ENCODE measurements at places on chromosomes 13 and 19. TPM values are rescaled to one million over a fixed set of nuclear protein-coding genes. Genes with fewer than 3 reads are reported as not detected.
A peak's percentile ranks its signal among the peaks of the same experiment; 100 is the strongest.

- no peak overlapping the region for H3K4me3 ChIP-seq
- no peak for DNase-seq
- H3K27me3 ChIP-seq: no peaks in the 10 kb centered on the region
- no peaks in the 10 kb centered on the region for H3K4me1 ChIP-seq
- H3K36me3 ChIP-seq: no peaks in the 10 kb centered on the region
These were observed 1567.4 kb downstream of the EFNB2 start for GRCh38 chr13:104967836-104968630.

GRCh38 chr19:37329686-37330085, 41.2 kb upstream of the ZNF527 start:
- H3K4me3 ChIP-seq: no peak overlapping the region
- no peak overlapping the region for H3K27ac ChIP-seq
- no peaks in the 10 kb centered on the region for H3K27me3 ChIP-seq
- no peak for DNase-seq

DNA sequence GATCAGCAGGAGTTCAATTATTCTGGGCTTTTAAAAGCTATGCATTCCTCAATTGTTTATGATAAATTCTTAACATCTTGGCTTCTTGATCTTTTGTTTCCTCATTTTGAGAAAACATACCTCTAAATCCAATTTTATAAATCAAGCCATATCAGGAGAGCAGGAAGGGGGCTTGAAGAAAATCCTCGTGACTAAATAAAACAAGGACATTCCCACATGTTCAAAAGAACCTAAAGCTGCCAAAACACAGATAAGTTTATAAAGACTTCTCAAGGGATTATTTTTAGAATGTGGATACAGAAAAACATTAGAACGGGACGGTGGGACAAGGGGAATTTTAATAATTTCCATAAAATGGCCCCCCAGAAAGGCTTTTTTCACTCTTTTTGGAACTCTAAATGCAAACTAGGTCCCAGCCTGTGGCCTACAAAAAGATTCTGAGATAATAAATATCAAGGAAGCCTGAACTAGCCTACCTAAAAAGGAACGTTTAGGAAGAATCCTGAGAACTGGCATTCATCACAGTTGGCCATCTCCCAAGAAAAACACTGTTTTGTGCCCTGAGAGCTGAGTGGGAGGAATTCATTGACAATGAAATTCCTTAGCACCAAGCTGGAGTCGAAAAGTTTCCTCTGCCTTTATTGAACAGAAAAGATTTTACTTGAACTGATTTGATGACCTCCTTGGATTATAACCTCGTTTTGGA, 30.1 kb downstream of the ZAR1L start:
- no peaks in the 10 kb centered on the region for H3K4me1 ChIP-seq
- no peak overlapping the region for H3K4me3 ChIP-seq
- H3K36me3 ChIP-seq: no peaks in the 10 kb centered on the region
- peak; percentile 58 for DNase-seq
- H3K27me3 ChIP-seq: no peaks in the 10 kb centered on the region
- H3K27ac ChIP-seq: peak overlapping the region; percentile 73

Gene BRME1
- total RNA-seq: not detected

GRCh38 chr13:22047082-22047784, 376.4 kb downstream of the FGF9 start:
- no peaks in the 10 kb centered on the region for H3K36me3 ChIP-seq
- DNase-seq: no peak
- no peaks in the 10 kb centered on the region for H3K4me1 ChIP-seq
- H3K27me3 ChIP-seq: no peaks in the 10 kb centered on the region
- H3K4me3 ChIP-seq: no peak overlapping the region

DNA sequence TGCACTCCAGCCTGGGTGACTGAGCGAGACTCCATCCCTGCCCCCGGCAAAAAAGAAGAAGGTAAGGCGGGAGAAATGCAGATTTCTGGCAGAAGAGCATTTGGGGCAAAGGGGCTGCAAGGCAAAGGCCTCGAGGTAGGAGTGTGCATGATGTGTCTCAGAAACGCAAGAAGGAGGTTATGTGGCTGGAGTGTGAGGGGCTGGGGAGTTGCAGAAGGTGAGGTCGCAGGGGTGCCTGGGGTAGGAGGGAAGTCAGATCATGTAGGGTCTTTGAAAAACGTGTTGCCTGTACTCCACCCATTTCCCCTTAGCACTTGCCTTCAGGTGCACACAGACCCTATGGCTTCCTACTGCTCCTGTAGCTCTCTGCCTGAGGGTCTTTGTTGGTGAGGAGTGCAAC, 29.9 kb downstream of the KCTD15 start:
- no peak overlapping the region for H3K4me3 ChIP-seq
- H3K27me3 ChIP-seq: no peaks in the 10 kb centered on the region
- no peaks in the 10 kb centered on the region for H3K36me3 ChIP-seq
- no peaks in the 10 kb centered on the region for H3K4me1 ChIP-seq
- DNase-seq: no peak
- no peak overlapping the region for H3K27ac ChIP-seq

DNA sequence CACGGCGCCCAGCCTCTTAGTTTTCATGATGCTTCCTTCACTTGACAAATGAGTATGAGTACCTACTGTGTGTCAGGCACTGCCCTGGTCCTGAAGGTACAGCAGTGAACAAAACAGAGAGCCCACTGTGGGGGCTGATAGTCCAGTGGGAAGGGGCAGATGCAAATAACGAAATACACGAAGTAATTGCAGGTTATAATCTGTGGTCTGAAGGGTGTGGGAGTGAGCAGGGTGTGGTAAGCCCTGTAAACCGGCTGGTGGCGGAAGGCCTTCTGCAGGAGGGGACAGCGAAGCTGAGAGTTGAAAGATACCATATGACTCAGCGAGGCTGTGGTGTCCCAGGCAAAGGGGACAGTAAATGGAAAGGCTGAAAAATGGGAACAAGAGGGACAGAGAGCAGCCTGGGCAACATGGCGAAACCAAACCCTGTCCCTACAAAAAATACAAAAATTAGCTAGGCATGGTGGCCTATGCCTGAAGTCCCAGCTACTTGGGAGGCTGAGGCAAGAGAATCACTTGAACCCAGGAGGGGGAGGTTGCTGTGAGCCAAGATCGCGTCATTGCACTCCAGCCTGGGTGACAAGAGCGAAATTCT, 60.5 kb downstream of the MAP4K1 start:
- H3K4me3 ChIP-seq: no peak overlapping the region
- no peaks in the 10 kb centered on the region for H3K36me3 ChIP-seq
- no peak for DNase-seq
- H3K4me1 ChIP-seq: no peaks in the 10 kb centered on the region
- no peak overlapping the region for H3K27ac ChIP-seq

- no peak overlapping the region for H3K27ac ChIP-seq
- H3K4me1 ChIP-seq: no peaks in the 10 kb centered on the region
- no peak for DNase-seq
- H3K4me3 ChIP-seq: no peak overlapping the region
These were observed 94.7 kb downstream of the RGCC start for GRCh38 chr13:41552031-41552430.

DNA sequence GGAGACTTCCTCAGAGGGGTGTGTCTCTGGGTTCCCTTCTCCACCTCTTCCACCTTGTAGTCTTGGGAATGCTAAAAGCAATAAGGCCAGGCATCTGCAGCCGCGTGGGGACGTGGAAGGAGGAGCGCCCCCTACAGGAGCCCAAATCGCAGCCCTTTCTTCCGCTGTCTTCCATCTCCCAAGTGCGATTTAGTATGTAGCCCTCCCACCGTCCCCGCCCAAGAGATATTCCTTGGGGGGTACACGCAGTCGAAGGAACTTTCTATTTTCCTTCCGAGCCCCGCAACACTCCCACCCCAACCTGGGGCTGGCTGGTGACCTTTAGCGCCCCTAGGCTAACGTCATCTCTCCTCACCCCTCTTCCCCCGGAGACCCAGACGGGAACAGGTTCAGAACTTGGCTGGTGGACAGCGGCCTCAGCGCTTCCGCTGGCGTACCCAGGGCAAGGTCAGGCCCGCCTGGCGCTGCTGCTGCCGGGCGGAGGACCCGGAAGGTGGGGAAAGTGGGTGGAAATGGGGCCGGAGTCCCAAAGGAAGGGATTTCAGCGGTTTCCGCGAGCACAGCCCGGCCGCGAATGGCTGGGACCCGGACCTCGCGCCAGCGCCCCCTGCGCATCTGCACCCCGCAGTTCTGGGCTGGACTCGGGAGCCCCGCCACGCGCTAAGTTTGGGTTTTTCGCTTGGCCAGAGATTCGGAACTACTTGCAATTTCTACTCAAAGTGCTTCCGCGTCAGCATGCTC, 2.1 kb upstream of the PCDH8 start:
- peak; percentile 26 for DNase-seq
- H3K36me3 ChIP-seq: no peaks in the 10 kb centered on the region
- peaks cover 25% of the 10 kb centered on the region for H3K27me3 ChIP-seq
- H3K27ac ChIP-seq: no peak overlapping the region
- H3K4me3 ChIP-seq: peak overlapping the region; percentile 50

Gene HIPK4
- total RNA-seq: 0.40 TPM

DNA sequence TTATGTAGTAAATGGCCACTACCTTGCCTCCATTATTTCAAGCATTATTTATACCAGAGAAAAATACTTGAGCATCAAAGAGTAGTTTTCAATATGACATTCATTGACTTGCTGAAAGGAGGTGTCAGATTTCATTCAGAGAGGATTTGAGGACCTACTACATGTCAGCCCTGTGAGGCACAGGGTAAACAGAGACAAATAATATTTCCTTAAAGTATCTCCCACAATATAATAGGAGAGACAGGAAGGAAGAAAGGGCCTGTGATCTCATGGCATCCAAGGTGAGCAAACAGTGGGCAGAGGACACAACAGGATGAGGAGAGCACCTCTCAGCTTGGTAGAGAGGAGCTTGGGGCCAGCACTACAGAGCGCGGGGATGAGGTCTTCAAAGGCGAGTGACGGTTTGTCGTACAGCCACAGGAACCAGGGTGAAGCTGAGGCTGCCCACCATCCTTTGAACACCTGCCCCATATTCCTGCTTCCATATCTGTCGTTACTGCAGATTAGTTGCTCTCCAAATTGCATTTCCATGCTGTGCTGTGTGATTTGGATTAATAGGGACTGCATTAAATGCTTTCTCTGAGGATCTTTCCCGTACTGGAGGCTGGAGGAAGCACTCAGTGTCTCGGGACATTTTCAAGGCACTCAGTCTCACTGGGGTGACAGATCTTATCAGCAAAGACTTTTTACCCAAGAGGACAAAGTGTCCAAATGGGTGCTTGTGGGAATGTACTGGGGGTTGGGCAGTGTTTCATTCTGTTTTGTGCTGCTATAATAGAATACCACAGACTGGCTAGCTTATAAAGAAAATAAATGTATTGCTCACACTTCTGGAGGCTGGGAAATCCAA, 59.2 kb downstream of the GJA3 start:
- H3K27ac ChIP-seq: no peak overlapping the region
- H3K27me3 ChIP-seq: no peaks in the 10 kb centered on the region
- no peaks in the 10 kb centered on the region for H3K4me1 ChIP-seq
- no peaks in the 10 kb centered on the region for H3K36me3 ChIP-seq
- no peak overlapping the region for H3K4me3 ChIP-seq

- DNase-seq: no peak
- no peaks in the 10 kb centered on the region for H3K36me3 ChIP-seq
- H3K4me1 ChIP-seq: peaks cover 14% of the 10 kb centered on the region
- peak overlapping the region; percentile 68 for H3K27ac ChIP-seq
These were observed 55.0 kb downstream of the LRCH1 start for GRCh38 chr13:46607768-46608564.

GRCh38 chr13:36369268-36370107, 23.3 kb upstream of the SPART start:
- no peaks in the 10 kb centered on the region for H3K4me1 ChIP-seq
- no peaks in the 10 kb centered on the region for H3K27me3 ChIP-seq
- no peak overlapping the region for H3K4me3 ChIP-seq

Gene PDX1
- not detected for total RNA-seq

GRCh38 chr13:74114202-74114601, 20.0 kb downstream of the KLF12 start:
- H3K4me1 ChIP-seq: no peaks in the 10 kb centered on the region
- no peak overlapping the region for H3K4me3 ChIP-seq
- no peaks in the 10 kb centered on the region for H3K27me3 ChIP-seq
- H3K27ac ChIP-seq: no peak overlapping the region
- no peak for DNase-seq

- no peaks in the 10 kb centered on the region for H3K4me1 ChIP-seq
- H3K4me3 ChIP-seq: no peak overlapping the region
- H3K27me3 ChIP-seq: no peaks in the 10 kb centered on the region
- no peak for DNase-seq
- no peak overlapping the region for H3K27ac ChIP-seq
- no peaks in the 10 kb centered on the region for H3K36me3 ChIP-seq
These were observed 6.8 kb upstream of the KBTBD6 start for GRCh38 chr13:41139296-41139966.

- no peak overlapping the region for H3K4me3 ChIP-seq
- no peak for DNase-seq
- H3K27ac ChIP-seq: no peak overlapping the region
- H3K4me1 ChIP-seq: no peaks in the 10 kb centered on the region
- H3K36me3 ChIP-seq: no peaks in the 10 kb centered on the region
These were observed 348.2 kb downstream of the KCTD12 start for GRCh38 chr13:76538004-76538403.

Gene RHPN2
- total RNA-seq: 7.0 TPM

Gene UHRF1
- not detected for total RNA-seq

Gene GNG7
- total RNA-seq: 3.3 TPM

DNA sequence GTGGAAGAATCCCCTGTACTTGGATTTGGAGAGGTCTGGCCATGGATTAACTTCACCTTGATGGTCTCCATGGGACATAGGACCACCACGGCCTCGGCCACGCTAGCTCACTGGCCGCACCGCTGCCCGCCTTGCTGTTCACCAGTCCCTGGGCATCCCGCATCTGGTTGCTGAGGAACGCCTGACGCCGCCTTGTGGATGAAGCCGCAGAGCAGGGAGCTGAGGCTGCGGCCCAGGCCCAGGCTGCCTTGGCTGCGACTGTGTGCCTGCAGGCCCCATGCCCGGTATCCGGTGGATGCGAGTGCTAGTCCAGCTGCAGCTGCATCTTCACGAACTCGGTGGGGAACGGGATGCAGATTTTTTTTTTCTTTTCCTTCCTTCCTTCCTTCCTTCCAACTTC, 1407.1 kb downstream of the UQCRFS1 start:
- no peak for DNase-seq
- no peak overlapping the region for H3K4me3 ChIP-seq
- no peaks in the 10 kb centered on the region for H3K36me3 ChIP-seq
- no peak overlapping the region for H3K27ac ChIP-seq
- no peaks in the 10 kb centered on the region for H3K27me3 ChIP-seq

Gene THOP1
- 5.9 TPM for total RNA-seq

Gene C5AR1
- 0.51 TPM for total RNA-seq

GRCh38 chr19:13037161-13037560, 41.9 kb downstream of the NFIX start:
- H3K27ac ChIP-seq: peak overlapping the region; percentile 95
- H3K4me3 ChIP-seq: no peak overlapping the region
